Kidney (tissue), 22 donors: ENCODE measurements at places on chromosomes 4 and X. TPM values are rescaled to one million over a fixed set of nuclear protein-coding genes. Genes with fewer than 3 reads are reported as not detected.

The ZNF81 gene
- total RNA-seq: 16.1 TPM

The PABPC4L gene
- 3.0 TPM for total RNA-seq

DNA sequence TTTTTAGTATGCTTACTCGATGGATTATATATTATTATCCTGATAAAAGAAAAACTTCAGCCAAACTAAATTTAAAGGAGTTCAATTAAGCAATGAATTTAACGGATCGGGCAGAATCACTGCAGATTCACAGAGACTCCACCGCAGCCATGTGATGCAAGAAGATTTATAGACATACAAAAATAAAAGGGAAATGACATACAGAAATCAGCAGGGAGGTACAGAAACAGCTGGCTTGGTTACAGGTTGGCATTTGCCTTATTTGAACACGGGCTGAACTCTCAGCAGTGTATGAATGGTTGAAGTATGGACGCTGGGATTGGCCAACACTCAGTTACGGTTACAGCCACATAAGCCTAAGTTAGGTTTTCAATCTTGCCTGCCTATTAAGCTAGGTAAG is 35.4 kb upstream of the DHRSX start:
- peaks cover 2% of the 10 kb centered on the region for H3K27me3 ChIP-seq
- no peaks in the 10 kb centered on the region for H3K4me1 ChIP-seq
- H3K27ac ChIP-seq: no peak overlapping the region
- H3K36me3 ChIP-seq: no peaks in the 10 kb centered on the region
- no peak for DNase-seq

- no peak overlapping the region for H3K4me3 ChIP-seq
- no peaks in the 10 kb centered on the region for H3K4me1 ChIP-seq
- no peak for DNase-seq
- H3K27me3 ChIP-seq: no peaks in the 10 kb centered on the region
- H3K36me3 ChIP-seq: no peaks in the 10 kb centered on the region
Observed at GRCh38 chr4:67459164-67459563, 86.1 kb downstream of the CENPC start.

- no peak overlapping the region for H3K4me3 ChIP-seq
- H3K36me3 ChIP-seq: peaks cover under 1% of the 10 kb centered on the region
- H3K27me3 ChIP-seq: no peaks in the 10 kb centered on the region
- H3K4me1 ChIP-seq: no peaks in the 10 kb centered on the region
Observed at GRCh38 chrX:1609311-1609710, 5.5 kb upstream of the ASMT start.

DNA sequence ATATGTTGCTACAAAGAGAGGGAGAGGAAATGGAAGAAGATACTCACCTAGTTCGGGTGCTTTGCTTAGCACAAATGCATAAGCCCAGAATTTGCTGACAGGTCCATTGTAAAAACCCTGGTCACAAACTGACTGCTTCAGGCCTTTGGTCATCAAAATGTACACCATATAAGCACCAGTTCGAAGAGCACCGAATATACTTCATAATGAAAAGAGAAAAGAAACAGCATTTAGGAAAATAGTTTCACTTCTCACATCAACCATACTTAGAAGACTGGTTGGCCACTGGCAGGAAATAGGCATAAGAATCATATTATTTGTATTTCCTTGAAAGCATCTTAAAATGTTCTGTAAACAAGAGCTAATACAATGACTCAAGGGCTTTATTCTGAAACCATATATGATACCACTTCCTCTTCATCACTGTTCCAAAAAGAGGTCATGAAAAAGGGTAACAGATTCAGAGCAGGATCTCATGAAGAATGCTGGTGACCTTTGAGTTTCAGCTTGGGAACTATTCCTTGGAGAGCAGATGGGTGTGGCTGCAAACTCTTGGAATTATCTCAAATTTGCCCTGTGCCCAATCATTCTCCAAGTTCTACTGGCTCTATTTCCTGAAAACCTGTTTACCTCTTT is 138.7 kb downstream of the ELOVL6 start:
- H3K27me3 ChIP-seq: no peaks in the 10 kb centered on the region
- H3K36me3 ChIP-seq: no peaks in the 10 kb centered on the region
- no peak overlapping the region for H3K4me3 ChIP-seq
- H3K4me1 ChIP-seq: peaks cover 4% of the 10 kb centered on the region
- DNase-seq: no peak
